ENCODE measurements at places on chromosomes 4 and X.

DNA sequence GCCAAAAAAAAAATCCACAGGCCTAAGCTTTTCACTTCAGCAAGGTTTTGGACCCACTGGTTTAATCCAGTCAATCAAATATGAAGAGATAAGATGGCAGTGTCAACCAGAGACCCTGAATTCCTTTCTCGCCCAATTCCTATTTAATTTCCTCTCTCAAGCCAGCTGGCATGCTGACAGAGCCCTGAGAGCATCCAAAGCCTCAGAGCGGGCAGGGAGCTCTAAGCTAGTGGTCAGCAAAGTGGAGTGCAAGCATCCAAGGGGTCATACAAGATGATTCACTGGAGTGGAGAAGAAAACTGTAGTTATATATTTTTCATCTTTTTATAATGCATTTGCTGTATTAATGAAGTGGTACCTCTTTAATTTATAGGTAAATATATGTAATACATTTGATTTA lies 37.8 kb upstream of the PRPS2 start:
- DNase-seq = no peak

GRCh38 chr4:57043347-57044251 lies 64.9 kb downstream of the POLR2B start:
- DNase-seq = no peak

- DNase-seq = no peak
Measured at GRCh38 chr4:7193030-7193958, 956 bp downstream of the SORCS2 start.

DNA sequence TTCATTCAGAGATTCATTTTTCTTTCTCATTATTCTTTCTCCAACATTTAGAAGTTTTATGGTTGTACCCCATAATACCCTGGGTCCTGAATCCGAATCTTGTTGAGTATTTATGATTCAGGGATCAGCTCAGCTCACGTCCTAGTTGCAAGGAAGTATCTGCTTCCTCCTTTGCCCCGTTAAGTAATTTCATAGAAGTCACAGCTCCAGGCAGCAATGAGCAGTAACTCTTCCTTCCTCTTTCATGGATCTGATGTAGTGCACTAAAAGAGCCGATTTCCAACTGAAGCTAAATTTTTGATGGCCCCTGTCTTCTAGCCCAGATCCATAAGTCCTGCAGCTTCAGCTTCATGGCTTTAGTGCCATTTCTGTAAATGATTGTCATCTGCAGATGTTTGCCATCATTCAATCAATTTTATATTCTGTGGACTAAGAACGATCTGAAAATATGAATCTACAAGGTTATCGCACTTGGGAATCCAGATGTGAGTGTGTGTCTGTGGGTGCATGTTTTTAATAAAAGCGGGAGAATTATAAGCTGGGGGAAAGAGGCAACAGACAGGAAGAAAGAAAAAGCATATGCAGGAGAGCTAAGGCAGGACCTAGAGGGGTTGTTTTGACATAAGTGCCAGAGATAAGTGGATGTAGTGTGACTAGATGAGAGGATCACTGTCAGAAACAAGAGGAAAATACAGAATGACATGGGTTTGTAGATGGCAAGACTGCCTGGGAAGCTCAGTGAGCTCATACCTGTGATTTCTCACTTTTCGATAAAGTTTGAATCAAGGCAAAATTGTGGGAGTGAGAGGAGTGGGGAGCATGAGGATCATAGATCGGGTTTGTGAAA lies 17.5 kb downstream of the VEGFD start:
- DNase-seq = no peak

DNA sequence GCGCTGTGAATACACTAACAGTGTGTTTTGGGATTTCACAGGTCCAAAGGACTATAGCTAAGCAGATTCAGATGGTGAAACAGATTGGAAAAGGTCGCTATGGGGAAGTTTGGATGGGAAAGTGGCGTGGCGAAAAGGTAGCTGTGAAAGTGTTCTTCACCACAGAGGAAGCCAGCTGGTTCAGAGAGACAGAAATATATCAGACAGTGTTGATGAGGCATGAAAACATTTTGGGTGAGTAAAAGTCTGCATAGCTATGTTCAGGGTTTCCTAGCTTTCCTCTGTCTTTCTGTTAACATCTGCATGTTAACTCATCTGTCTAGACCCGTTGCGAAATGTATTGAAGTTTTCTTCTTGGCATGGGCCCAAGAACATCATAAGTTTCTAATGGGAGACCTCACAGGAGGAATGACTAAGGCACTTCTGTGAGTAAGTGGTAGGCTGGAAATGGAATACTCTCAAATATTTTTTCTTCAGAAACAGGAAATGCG lies 372.1 kb downstream of the BMPR1B start:
- DNase-seq = peak; percentile 10

DNA sequence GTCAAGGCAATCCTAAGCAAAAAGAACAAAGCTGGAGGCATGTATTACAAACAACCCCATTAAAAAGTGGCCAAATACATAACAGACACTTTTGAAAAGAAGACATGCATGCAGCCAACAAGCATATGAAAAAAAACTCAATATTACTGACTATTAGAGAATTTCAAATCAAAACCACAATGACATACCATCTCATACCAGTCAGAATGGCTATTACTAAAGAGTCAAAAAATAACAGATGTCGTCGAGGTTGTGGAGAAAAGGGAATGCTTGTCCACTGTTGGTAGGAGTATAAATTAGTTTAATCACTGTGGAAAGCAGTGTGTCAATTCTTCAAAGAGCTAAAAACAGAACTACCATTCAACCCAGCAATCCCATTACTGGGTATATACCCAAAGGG lies 604.6 kb upstream of the GRIA3 start:
- DNase-seq = no peak
